ENCODE measurements at places on chromosomes 7 and 10.

GRCh38 chr10:132993271-132994184 lies 51.2 kb upstream of the CFAP46 start:
- H3K27me3 ChIP-seq: no peaks in the 10 kb centered on the region
- H3K27ac ChIP-seq: no peak overlapping the region
- H3K4me3 ChIP-seq: peak overlapping the region; percentile 5
- no peak for DNase-seq
- no peaks in the 10 kb centered on the region for H3K4me1 ChIP-seq

DNA sequence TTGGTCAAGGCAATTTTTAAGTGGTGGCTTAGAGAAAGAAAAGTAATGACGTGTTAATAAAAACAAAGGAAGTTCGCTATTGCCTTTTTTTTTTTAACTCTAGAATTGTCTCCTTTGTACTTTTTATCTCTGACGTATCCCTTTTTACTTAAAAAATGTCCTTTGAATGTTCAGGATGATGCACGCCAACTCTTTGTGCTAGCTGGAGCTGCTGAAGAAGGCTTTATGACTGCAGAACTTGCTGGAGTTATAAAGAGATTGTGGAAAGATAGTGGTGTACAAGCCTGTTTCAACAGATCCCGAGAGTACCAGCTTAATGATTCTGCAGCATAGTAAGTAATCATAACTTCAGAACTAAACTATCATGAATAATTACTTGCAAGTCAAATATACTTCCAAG lies 64.4 kb downstream of the GNAI1 start:
- no peak for DNase-seq
- no peak overlapping the region for H3K4me3 ChIP-seq
- H3K27ac ChIP-seq: no peak overlapping the region
- no peaks in the 10 kb centered on the region for H3K27me3 ChIP-seq
- no peaks in the 10 kb centered on the region for H3K36me3 ChIP-seq

DNA sequence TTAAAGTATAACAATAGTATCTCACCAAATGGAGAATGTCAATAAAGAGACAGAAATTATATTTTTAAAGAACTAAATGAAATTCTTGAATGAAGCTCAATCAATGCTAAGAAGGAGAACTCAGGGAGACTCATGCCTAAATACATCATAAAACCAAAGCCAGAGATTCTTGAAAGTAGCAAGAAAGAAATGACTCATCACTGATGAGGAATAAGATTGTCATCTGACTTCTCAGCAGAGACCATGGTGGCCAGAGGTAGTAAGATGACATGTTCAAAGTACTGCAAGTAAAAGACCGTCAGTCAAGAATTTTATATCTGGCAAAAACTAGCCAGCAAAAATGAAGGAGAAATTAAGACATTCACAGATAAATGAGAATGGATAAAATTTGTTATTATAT lies 399.0 kb downstream of the GRID1 start:
- H3K4me1 ChIP-seq: no peaks in the 10 kb centered on the region
- no peaks in the 10 kb centered on the region for H3K36me3 ChIP-seq
- H3K4me3 ChIP-seq: no peak overlapping the region
- no peak for DNase-seq
- H3K27me3 ChIP-seq: no peaks in the 10 kb centered on the region

DNA sequence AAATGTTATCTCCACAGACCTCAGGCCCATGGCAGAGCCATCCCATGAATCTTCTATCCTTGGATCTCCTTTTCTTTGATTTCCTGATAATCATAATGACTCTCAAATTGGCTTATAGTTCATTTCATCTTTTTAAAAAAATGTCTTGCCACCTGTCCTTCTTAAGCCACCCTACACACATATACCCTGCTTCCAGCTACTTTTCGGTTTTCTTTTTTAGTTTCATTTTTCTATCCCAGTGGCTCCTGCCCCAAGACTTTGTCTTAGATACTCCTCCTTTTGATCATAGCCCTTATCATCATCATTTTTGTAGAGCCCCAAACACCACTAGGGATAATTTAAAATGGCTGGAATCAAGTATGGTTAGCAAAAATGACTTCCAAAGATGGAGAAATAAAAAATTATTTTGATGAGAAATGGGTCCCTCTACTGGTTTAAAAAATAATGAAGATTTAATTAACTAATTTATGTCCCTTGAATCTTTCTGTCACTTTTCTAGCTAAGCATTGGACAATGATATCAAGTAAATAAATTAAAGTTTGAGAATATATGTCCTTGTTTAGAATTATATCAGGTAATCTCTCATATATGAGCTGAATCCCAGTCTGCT lies 277.3 kb upstream of the SEMA3D start:
- no peaks in the 10 kb centered on the region for H3K27me3 ChIP-seq
- H3K36me3 ChIP-seq: no peaks in the 10 kb centered on the region
- no peaks in the 10 kb centered on the region for H3K4me1 ChIP-seq
- DNase-seq: no peak
- no peak overlapping the region for H3K4me3 ChIP-seq
- no peak overlapping the region for H3K27ac ChIP-seq

- no peak overlapping the region for H3K4me3 ChIP-seq
- no peak overlapping the region for H3K27ac ChIP-seq
- H3K36me3 ChIP-seq: no peaks in the 10 kb centered on the region
- DNase-seq: no peak
- no peaks in the 10 kb centered on the region for H3K27me3 ChIP-seq
- no peaks in the 10 kb centered on the region for H3K4me1 ChIP-seq
Observed at GRCh38 chr10:89653410-89653869, 8.4 kb upstream of the PANK1 start.

DNA sequence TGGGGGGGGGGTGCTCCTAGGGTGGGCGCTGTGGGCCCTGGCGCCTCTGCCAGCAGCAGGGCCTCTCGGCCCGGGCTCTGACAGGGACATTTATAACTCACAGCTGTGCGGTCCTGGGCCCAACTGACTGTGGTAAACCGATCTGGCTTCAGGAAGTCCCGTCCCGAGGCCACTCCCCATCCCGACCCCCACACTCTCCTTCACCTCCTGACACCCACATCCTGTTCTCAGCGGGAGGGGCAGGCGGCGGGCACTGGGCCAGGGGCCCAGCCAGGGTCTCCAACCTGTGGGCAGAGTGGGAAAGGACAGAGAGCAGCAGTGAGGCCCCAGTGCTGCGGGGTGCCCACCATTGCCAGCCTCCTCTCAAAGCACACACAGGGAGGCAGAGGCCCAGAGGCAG lies 69.1 kb downstream of the ZMIZ1 start:
- no peaks in the 10 kb centered on the region for H3K36me3 ChIP-seq
- DNase-seq: no peak
- peaks cover 89% of the 10 kb centered on the region for H3K4me1 ChIP-seq
- H3K4me3 ChIP-seq: no peak overlapping the region
- no peaks in the 10 kb centered on the region for H3K27me3 ChIP-seq

GRCh38 chr7:94099679-94100078 lies 95.5 kb upstream of the BET1 start:
- H3K36me3 ChIP-seq: no peaks in the 10 kb centered on the region
- no peak overlapping the region for H3K27ac ChIP-seq
- no peaks in the 10 kb centered on the region for H3K4me1 ChIP-seq
- no peak for DNase-seq
- no peak overlapping the region for H3K4me3 ChIP-seq
- no peaks in the 10 kb centered on the region for H3K27me3 ChIP-seq

GRCh38 chr7:101996131-101996691 lies 178.8 kb downstream of the CUX1 start:
- H3K4me1 ChIP-seq: peaks cover 9% of the 10 kb centered on the region
- no peak overlapping the region for H3K4me3 ChIP-seq
- no peaks in the 10 kb centered on the region for H3K27me3 ChIP-seq
- H3K27ac ChIP-seq: no peak overlapping the region
- peak; percentile 45 for DNase-seq
- no peaks in the 10 kb centered on the region for H3K36me3 ChIP-seq

DNA sequence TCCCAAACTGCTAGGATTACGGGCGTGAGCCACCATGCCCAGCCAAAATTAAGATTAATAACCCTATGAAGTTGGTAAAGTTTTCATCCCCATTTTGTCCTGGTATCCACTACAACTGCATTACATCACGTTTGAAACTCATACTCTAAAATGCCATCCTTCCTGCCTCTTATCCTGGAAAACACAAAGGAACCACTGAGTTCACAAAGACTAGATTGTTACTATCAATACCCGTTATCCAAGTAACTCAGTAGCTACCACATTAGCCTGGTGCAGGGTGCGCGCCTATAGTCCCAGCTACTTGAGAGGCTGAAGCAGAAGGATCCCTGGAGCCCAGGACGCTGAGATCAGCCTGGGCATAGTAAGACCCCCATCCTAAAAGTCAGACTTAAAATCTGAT lies 63.5 kb upstream of the ANAPC16 start:
- H3K4me3 ChIP-seq: no peak overlapping the region
- DNase-seq: no peak
- no peaks in the 10 kb centered on the region for H3K27me3 ChIP-seq
- no peaks in the 10 kb centered on the region for H3K4me1 ChIP-seq
- H3K36me3 ChIP-seq: no peaks in the 10 kb centered on the region
- no peak overlapping the region for H3K27ac ChIP-seq

GRCh38 chr10:88149906-88150305 lies 286.5 kb downstream of the PTEN start:
- no peaks in the 10 kb centered on the region for H3K4me1 ChIP-seq
- no peaks in the 10 kb centered on the region for H3K27me3 ChIP-seq
- DNase-seq: no peak
- no peaks in the 10 kb centered on the region for H3K36me3 ChIP-seq
- H3K27ac ChIP-seq: no peak overlapping the region

- H3K27me3 ChIP-seq: no peaks in the 10 kb centered on the region
- no peak for DNase-seq
- H3K4me3 ChIP-seq: no peak overlapping the region
- H3K27ac ChIP-seq: peak overlapping the region; percentile 37
- no peaks in the 10 kb centered on the region for H3K4me1 ChIP-seq
Observed at GRCh38 chr7:134691546-134692343, 45.1 kb downstream of the BPGM start.

DNA sequence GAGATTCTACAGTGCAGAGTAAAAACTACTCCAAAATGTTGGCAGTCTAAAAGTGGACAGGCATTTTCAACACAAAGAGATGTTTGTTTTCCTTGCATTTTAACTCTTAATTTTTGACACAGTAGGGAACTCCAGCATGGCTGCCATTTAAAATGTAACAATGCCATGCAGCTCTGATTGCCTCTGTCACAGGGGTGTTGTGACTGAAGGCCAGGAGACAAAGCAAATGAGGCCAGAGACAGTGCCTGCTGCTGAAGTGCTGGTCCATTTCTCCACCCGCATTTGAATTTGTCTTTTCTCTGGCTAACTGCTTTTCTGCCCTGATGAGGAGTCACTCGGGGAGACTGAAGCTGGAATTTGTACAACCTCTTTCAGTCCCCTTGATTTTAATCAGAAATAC lies 710.6 kb upstream of the GALNT17 start:
- H3K36me3 ChIP-seq: no peaks in the 10 kb centered on the region
- no peak overlapping the region for H3K27ac ChIP-seq
- H3K27me3 ChIP-seq: no peaks in the 10 kb centered on the region
- no peak overlapping the region for H3K4me3 ChIP-seq
- DNase-seq: no peak

DNA sequence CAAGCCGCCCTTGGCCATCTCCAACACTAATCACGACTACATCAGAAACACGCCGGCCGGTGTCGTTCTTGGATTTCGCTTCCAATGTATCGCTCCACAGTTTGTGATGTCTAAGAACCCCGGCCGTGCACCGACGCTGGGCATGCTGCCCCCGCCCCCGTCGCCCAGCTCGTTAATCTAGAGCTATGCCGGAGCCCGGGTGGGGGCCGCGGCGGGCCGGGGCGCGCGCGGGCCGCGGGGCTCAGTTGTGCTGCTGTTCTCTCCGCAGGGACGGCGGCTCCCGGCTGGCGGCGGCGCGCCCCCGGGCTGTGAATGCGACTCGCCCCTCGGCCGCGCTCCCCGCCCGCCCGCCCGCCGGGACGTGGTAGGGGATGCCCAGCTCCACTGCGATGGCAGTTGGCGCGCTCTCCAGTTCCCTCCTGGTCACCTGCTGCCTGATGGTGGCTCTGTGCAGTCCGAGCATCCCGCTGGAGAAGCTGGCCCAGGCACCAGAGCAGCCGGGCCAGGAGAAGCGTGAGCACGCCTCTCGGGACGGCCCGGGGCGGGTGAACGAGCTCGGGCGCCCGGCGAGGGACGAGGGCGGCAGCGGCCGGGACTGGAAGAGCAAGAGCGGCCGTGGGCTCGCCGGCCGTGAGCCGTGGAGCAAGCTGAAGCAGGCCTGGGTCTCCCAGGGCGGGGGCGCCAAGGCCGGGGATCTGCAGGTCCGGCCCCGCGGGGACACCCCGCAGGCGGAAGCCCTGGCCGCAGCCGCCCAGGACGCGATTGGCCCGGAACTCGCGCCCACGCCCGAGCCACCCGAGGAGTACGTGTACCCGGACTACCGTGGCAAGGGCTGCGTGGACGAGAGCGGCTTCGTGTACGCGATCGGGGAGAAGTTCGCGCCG lies 1.9 kb downstream of the VWC2 start:
- H3K4me3 ChIP-seq: peak overlapping the region; percentile 20
- H3K27me3 ChIP-seq: peaks cover 78% of the 10 kb centered on the region
- H3K36me3 ChIP-seq: no peaks in the 10 kb centered on the region
- H3K27ac ChIP-seq: no peak overlapping the region

DNA sequence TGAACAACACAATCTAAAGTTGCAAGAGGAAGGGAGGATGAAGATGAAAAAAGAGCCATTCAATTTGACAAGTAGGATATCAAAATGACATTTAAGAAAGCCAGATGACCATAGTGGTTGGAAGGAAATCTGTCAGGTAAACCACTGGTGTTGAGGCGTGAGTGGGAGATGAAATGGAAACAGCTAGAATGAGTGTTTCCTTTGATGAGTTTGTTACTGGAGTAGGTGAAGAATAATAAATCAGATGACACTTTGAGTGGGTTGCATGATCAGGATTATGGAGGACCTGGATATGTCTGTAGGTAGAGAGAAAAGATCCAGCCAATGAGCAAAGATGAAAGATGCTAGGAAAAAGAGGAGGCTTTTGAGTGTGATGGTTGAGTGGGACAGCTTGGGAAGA lies 33.1 kb downstream of the AKR1B1 start:
- H3K36me3 ChIP-seq: no peaks in the 10 kb centered on the region
- no peak for DNase-seq
- no peaks in the 10 kb centered on the region for H3K4me1 ChIP-seq
- no peaks in the 10 kb centered on the region for H3K27me3 ChIP-seq

GRCh38 chr10:77513781-77514331 lies 123.8 kb downstream of the KCNMA1 start:
- no peaks in the 10 kb centered on the region for H3K36me3 ChIP-seq
- H3K27ac ChIP-seq: no peak overlapping the region
- no peaks in the 10 kb centered on the region for H3K27me3 ChIP-seq
- no peak overlapping the region for H3K4me3 ChIP-seq
- no peak for DNase-seq

DNA sequence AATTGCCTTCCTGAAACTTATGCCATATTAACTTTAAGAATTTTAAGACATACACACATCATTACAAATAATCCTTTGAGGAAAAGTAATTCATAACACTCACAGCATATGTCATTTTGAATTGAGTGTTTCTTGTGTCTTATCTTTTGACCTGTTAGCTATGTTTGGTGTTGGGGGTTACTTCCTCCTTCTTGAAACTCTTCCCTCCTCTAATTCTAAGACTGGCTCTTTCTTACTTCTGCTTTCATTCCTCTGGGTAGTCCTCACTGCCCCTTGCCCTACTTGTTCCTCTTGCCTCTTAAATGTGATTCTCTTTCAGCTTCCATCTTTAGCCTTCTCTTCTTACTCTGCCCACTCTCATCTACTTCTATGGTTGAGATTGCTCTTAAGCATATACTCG lies 28.3 kb upstream of the PIP4K2A start:
- no peak overlapping the region for H3K4me3 ChIP-seq
- H3K27ac ChIP-seq: no peak overlapping the region
- H3K4me1 ChIP-seq: no peaks in the 10 kb centered on the region
- no peaks in the 10 kb centered on the region for H3K36me3 ChIP-seq
- H3K27me3 ChIP-seq: no peaks in the 10 kb centered on the region

GRCh38 chr7:45869426-45869825 lies 3.5 kb downstream of the CCDC201 start:
- no peaks in the 10 kb centered on the region for H3K4me1 ChIP-seq
- H3K27ac ChIP-seq: no peak overlapping the region
- H3K4me3 ChIP-seq: no peak overlapping the region
- no peak for DNase-seq
- H3K27me3 ChIP-seq: no peaks in the 10 kb centered on the region

All from left lung (tissue), 14 donors.